Activated naive CD8-positive, alpha-beta T cell treated with anti-CD3 and anti-CD28 coated beads, Interleukin-2, amount 50 U/mL, for 16 hours (primary cell): ENCODE measurements at places on chromosomes 1 and 21.

DNA sequence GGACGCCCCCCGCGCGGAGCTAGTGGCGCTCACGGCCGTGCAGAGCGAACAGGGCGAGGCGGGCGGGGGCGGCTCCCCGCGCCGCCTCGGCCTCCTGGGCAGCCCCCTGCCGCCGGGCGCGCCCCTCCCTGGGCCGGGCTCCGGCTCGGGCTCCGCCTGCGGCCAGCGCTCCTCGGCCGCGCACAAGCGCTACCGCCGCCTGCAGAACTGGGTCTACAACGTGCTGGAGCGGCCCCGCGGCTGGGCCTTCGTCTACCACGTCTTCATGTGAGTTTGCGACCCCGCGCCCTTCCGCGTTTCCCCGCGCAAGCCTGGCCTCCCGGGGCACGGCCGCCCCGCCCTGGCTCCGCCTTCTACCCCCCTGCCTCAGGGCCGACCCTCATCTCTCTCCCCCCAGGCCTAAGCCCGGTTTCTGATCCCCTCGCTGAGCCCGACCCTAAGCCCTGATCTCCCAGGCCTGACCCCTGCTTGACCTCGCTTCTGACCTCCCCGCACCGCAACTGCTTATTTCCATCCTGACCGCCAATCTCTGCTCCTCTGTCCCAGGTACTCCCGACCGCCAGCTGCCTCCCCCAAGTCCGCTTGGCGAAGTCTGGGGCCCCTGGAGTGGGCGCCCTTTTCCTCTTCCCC lies 669 bp downstream of the KCNQ4 start:
- no peak for DNase-seq

DNA sequence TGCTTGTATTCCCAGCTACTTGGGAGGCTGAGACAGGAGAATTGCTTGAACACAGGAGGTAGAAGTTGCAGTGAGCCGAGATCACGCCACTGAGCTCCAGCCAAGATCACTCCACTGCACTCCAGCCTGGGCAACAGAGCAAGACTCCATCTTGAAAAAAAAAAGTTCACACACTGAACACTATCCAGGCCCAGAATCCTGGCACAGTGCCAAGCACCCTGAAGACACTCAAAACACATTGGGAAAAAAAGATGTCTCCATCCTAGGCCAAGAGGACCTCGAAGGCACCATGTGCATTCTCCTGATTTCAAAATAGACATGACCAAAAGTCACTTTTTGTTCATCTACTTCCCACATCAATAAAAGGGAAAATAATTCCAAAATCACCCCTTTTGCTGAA lies 38.7 kb downstream of the SLC9A1 start:
- DNase-seq = no peak

DNA sequence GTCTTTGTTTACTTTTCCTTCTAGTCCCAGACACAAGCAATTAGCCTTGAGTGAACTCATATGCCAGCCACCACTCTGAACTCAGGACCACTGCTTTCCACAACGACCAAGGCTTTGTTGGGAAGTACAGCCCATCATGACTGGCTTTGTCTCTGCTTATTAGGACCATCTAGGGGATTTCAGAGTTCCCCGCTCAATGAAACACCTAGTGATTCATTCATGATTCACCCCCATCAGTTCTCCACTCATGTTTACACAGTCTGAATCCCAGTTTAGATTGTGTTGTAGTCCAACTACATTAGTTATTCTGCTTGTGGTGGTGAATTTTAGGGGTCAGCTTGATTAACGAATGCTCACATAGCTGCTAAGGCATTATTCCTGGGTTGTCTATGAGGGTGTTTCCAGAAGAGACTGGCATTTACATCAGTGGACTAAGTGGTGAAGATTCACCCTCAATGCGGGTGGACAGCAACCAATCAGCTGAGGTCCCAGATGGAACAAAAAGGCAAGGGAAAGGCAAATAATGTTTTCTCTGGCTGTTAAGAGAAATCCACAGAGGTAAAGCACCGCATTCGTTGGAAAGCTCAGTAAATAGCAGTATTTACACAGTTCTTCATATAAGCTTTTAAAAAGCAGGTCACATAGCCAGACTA lies 122.7 kb downstream of the RGS21 start:
- no peak for DNase-seq

- no peak for DNase-seq
Observed at GRCh38 chr1:235502601-235503402, 1.4 kb downstream of the B3GALNT2 start.

GRCh38 chr1:27322569-27323240 lies 742 bp downstream of the TMEM222 start:
- no peak for DNase-seq
